Mesenteric fat pad (tissue), 1 donor: ENCODE measurements at places on chromosomes 7 and 10. TPM values are rescaled to one million over a fixed set of nuclear protein-coding genes. Genes with fewer than 3 reads are reported as not detected.

INSYN2A gene
- total RNA-seq: not detected

RP9 gene
- 8.0 TPM for total RNA-seq

ARMH3 gene
- 28.2 TPM for total RNA-seq

CDK14 gene
- total RNA-seq: 47.2 TPM

- DNase-seq: no peak
Observed at GRCh38 chr7:145092766-145093165, 256.9 kb upstream of the TPK1 start.

GRCh38 chr7:158549616-158550393, 37.8 kb downstream of the PTPRN2 start:
- DNase-seq: no peak

- no peak for DNase-seq
Observed at GRCh38 chr10:64760371-64760770, 1239.2 kb downstream of the REEP3 start.
